ENCODE measurements at places on chromosomes 11 and 22.

- DNase-seq, result no peak
Observed at GRCh38 chr11:37038911-37039310, 440.9 kb upstream of the RAG2 start.

GRCh38 chr11:124745835-124746620 lies 6.0 kb downstream of the VSIG2 start:
- no peak for DNase-seq

DNA sequence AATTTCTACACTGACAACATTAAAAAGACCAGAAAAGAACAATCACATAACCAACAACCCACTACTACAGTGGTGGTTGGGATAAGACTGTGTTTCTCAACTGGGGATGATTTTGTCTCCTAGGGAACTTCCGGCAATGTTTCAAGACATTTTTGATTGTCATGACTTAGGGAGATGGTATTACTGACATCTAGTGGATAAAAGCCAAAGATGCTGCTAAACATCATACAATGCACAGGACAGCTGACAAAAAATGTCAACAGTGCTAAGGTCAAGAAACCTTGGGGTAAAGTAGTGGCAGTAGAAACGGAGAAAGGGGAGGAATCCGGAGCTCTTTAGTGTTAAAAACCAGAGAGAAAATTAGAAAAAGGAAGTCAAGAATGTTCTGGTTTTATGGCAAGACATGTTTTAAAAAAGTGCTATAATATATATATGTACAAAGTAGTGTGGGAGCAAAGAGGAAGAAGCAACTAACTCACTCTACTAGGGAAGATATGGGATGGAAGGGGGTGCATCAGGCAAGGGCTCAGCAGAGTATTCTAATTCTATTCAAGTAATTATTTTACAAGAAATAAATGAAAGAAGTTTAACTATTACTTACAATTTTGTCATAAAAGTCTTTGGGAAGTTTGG lies 37.2 kb downstream of the CKAP5 start:
- no peak for DNase-seq

- no peak for DNase-seq
Observed at GRCh38 chr11:112172362-112172994, 2.8 kb upstream of the BCO2 start.

DNA sequence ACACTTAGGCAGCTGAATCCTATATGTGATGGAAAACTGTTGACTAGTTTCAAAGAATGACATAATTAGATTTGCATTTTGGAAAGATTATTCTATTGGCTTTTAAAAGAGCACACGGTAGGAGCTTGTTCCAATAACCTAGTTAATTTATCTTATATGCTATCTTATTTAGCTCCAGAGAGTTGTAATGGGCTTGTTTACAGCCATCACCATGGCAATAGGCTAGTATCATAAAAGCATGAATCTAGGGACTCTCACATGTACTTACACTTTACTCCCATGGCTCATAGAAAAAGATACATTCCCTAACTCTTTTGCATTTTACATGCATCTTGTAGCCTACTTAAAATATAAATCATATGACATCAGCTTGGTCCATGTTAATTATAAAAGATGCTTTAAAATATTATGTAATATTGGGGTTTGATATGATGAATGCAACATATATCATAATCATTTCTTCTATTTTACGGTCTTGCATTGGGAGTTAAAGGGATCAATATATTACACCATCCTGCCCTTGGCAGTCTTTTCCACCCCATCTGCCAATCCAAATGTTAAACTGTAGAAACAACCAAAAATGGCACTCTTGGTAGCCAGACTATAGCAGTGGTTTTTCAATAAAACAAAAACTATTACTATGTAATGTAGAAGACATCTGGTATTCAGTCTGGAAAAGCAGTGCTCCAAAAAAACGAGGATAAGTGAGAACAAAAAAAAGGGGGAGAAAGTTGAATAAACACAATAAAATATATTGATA lies 2254.0 kb downstream of the LRRC4C start:
- DNase-seq, result no peak
